Activated CD8-positive, alpha-beta memory T cell treated with anti-CD3 and anti-CD28 coated beads for 1 hour (primary cell): ENCODE measurements at places on chromosomes 5 and 9.

DNA sequence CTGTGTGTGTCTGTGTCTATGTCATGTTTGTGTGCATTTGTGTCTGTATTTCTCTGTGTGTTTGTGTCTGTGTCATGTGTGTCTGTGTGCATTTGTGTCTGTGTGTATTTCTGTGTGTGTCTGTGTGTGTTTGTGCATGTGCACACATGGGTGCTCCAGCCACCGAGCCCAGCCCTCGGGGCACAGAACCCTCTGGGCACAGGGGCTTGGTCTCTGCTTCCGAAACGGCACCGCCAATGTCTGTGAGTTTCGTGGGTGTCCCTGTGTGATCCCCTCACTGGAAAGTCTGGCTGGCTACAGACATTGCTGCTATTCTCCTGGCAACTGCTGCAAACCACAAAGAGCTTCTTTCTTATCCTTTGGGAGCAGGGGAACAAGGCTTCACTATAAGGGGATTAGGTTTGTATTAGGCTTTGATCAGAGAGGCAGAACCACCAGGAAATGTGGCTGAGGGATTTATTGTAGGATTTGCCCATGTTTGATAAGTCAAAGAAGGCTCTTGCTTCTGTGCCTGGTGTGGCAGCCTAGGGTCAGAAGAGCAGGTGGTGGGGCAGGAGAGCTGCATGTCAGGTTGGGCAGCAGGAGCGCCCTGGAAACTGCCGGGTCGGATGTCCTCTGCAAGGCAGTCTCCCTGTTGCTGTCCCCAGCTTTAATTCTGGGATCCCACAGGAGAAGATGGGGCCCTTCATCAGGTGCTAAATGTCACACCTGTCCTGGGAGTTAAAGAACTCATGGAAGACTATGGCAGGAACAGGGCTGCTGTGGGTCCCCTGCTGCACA is 39.6 kb upstream of the FCN1 start:
- no peak for DNase-seq

DNA sequence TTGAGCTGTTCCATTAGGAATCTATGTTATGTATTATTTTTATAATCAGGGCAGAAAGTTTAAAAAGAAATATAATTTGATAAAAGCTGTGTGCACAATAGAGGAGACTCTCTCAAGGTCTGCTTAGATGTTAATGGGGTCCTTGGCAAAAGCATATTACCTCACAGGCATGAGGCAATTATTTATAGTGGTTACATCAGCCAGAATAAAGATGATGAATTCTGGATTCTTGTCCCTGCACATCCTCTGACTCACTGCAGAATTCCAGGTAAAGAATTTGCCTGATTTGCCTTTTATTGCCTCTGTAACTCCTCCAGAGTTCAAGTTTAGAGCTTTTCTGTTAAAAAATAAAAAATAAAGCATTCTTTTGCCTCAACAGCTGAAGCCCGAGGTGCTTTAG is 253.6 kb downstream of the MAST4 start:
- no peak for DNase-seq

DNA sequence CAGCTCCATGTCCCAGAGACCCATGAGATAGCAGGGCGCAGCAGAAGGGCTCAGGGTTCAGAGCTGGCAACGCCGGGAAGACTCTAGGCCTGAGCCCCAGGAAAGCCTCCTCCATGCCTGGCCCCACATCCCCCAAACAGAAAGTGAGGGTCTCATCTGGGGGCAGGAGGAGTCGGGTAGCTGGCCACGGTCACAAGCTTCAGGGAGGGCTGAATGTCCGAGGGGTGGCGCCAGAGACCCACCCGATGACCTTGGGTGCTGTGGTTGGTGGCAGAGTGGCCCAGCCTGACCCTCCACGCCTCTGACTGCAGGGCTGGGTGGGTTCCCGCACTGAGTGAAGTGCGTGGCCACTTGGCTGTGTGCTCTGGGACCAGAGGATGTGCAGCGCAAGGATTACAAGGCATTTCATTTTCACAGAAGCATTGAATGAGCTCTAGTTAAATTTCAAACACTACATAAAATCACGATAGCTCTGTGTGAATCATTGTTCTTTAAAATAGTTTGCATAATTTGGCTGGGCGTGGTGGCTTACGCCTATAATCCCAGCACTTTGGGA is 3.0 kb downstream of the C8G start:
- no peak for DNase-seq

DNA sequence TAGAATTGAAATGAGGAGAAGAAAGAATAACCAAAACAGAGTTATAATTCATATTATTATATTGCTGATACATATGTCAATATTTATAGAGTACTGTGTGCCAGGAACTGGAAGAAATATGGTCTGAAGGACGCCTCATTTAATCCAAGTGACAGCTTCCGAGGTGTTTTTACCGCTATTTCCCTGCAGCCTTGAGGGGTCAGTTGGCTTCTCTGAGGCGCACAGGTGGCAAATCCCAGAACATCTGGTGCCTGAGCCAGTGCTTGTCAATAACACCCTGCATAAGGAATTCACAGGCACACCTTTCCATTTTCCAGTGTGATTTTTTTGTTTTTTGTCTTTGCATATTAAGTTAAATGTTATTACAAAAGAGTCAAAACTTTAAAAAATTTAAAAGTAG is 43.3 kb upstream of the CTSL start:
- DNase-seq: no peak

- no peak for DNase-seq
Measured at GRCh38 chr5:132952829-132953228, 10.6 kb downstream of the AFF4 start.

DNA sequence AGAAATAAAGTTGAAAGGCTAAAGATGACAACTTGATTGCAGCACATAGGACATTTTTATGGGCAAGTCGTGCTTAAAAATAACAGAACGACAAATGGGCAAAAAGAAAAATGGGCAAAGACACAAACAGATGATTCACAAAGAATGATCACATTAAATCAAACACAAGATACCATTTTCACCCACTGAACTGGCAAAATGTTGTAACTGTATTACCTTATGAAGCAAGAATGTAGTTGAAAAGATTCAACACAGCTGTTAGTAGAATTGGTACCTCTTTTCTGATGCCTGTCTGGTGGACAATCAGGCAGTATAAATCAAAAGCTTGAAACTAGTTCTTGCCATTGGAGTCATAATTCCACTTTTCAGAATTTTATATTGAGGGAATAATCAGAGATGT is 81.0 kb upstream of the PALM2AKAP2 start:
- DNase-seq: no peak

GRCh38 chr9:110864011-110864410 is 174.3 kb downstream of the LPAR1 start:
- DNase-seq: no peak

- no peak for DNase-seq
Measured at GRCh38 chr9:16002816-16003215, 450.0 kb downstream of the CCDC171 start.

DNA sequence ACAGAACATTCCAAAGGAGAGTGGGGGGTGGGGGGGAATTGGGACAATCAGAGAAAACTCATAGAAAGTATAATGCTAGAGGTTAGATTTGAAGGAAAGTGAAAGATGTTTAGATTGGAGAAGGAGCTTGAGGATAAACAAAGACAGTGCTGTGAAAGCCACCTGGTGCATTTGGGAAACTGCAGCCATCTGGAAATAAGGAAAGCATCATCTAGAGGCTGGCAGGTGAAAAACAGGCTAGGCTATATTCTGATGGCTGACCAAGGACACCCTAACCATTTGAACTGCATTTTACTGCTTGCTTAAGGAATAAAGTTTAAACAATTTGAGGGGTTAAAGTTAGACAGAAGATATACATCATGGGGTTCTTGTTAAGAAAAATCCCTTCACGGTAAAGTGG is 296.4 kb downstream of the CETN3 start:
- no peak for DNase-seq

GRCh38 chr5:124034963-124035362 is 523.0 kb downstream of the CSNK1G3 start:
- DNase-seq: no peak

- DNase-seq: no peak
Measured at GRCh38 chr5:95883185-95884016, 60.9 kb upstream of the GLRX start.

- no peak for DNase-seq
Measured at GRCh38 chr9:101376111-101376848, 8.5 kb downstream of the BAAT start.

DNA sequence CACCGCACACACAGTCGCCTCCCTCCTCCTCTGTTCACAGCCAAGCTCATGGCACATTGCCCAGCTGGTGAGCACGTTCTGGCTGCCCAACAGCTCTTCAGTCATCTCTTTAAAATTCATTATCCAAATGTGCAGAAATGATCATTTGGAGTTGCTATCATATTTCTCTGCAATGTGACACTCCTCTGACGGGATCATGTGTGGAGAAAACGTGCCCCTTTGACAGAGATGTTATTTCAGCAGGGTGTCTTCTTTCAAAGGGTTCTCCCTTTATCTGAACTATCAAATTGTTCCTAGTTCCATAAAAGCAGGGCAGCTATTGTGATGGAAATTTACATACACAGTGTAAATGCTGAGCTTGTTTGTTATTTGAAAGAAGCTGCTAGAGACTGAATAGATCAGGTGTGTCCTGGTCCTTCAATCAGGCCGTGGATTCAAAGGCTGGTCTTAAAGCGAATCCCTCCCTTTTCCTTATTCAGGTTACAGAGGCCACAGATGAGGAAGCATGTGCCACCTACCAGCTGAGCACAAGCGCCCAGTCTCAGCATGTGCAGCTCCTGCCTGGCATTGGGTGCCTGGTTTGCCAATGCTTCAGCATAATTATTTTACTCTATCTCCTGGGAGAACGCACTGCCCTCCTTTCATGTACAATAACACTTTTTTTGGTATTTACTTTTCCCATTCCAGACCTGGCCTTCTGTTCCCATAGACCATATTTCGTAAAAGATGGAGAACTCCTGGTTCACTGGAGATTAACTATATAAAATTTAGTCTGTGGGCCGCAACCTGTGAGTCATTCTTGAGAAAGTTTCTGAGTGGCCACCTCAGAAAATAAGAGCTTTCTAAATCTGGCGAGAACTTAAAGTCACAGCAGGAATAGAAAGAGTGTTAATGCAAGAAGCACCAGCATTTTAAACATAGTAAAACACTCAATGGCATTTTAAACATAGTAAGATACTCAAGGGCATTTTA is 433.7 kb downstream of the ENC1 start:
- no peak for DNase-seq

- no peak for DNase-seq
Measured at GRCh38 chr5:105030153-105030552, 1467.6 kb upstream of the NUDT12 start.

- DNase-seq: no peak
Measured at GRCh38 chr5:146440870-146441495, 6.2 kb upstream of the TCERG1 start.

DNA sequence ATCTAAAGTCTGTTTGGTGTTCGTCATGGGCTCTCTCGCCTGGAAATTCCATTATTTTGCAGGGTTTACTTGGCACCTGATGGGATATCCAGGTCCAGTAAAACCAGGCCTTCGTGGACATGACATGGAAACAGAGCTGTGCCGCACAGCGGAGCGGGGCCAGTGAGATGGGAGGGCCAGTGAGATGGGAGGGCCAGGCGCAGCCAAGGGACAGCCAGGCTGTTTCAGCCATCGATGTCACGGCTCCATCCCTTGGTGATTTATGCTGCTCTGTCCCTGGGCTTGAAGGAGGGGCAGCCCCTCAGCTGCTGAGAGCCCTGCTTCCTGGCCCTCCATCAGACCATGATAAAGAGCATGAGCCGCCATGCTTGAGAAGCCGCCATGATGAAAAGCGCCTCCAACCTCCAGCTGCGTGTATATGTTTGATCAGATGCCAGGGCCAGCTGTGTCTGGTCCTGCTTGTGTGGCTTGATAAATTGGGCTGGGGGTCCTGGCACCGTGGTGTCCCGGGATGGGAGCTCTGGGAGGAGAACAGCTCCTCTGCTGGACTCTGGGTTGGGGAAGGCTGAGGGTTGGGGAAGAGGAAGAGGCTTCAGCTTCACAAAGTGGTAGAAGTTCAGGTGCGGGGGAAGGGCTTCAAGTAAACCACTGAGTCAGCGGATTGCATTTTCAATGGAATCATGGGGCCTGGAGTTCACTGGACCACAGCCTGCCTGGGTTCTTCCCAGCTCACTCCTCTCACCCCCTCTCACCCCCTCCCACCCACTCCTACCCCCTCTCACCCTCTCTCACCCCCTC is 6.1 kb upstream of the COL5A1 start:
- no peak for DNase-seq

- no peak for DNase-seq
Measured at GRCh38 chr5:115349001-115349817, 52.8 kb upstream of the CCDC112 start.

GRCh38 chr5:3329427-3329826 is 266.2 kb upstream of the IRX1 start:
- DNase-seq: no peak

DNA sequence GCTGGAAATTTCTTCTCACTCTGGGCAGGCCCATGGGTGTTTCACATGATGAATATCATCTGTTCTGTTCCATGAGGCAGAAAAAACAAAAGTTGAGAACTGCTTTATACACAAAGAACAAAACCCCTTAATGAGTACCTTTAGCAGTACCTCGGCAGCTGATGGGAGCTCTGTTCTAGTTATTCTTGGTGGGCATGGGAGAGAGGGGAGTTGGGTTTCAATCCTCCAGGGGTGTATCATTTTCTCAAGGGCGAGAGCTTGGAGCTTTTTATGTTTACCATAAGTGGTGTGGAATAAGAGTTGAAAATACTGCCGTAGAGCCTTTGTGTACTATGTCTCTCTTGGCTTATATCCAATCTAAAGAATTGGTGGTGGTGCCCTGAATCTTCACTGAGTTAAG is 103.3 kb upstream of the ZNF608 start:
- no peak for DNase-seq

DNA sequence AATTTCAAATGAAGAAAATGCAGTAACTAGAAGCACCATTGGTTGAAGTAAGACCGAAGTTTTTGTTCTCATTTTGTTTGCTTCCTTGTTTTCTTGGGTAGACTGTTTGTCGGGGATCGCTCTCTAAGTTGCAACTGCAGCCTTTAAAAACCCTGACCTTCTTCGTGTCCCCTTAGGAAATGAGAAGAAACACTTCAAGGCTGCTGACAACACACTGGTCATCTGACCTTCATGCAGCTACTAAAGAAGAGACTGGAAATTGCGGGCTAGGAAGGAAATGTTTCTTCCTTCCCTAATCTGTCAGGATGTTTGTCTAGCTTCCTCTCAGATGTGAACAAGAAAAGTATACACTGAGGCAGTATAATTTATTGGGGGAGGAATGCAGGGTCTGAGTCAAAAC is 50.7 kb upstream of the CHSY3 start:
- no peak for DNase-seq

DNA sequence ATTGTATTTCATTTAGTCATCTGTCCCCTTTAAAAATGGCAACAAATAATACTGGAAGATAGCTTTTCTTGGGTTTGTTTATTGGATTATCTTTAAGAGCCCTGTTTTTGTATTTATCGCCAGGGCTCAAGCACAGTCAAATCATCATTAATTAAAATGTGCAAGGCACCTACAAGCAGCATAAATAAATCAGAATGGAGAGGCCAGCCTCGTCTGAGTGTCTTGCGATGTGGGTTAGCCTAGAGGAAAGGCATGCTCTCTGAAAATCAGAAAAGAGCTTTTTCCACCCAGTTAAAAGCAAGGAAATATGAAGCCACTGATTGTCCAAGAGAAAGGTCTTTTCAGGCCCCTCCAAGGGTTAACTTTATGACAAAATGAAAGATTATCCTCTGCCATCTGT is 31.8 kb downstream of the ZFAND5 start:
- no peak for DNase-seq
